ENCODE measurements at places on chromosomes 6 and 20. TPM values are rescaled to one million over a fixed set of nuclear protein-coding genes. Genes with fewer than 3 reads are reported as not detected.

Gene TTK
- total RNA-seq = 13.5 TPM

DNA sequence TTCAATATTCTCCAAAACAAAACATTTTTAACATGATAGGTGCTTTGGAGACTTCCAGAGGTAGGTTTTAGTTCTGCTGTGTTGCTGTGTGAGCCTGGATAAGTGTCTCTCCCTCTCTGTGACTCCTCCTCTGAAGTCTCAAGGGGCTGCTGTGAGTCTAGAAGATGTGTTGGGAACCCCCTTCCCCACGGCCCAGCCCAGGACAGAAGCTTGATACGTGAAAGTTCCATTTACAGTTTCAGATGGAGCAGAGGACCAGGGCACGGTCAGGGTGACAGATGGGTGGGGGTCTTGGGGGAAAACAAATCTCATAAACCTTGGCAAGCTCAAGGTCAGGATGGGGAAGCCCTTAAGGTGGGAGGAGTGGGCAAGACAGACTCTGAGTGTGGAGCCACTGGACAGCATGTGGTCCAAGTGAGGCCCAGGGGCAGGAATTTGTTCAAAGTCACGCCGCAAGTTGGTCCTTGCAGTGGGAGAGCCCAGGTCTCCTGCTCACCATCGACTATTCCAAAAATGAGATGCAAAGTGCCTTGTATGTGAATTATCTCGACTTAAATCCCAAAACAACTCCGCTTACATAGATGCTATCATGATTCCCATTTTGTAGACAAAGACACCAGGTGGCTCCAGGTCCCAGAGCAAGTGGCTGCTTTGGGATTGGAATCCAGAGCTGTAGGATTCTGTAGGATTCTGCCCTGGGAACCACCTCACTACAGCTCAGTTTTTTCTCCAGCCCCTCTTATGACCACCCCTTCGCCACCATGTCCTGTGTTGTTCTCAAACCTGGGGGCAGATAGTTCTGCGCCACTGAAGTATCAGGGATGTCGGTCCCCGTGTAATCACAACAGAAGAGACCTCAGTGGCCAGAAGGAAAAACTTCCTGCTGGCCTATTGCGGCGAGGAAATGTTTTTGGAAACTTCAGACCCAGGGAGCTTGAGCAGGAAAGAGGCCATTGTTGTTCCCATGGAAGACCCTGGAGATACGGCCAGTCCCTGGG, 1.9 kb downstream of the TGM2 start:
- peaks cover 32% of the 10 kb centered on the region for H3K4me1 ChIP-seq
- no peaks in the 10 kb centered on the region for H3K36me3 ChIP-seq
- H3K4me3 ChIP-seq = no peak overlapping the region

- no peaks in the 10 kb centered on the region for H3K36me3 ChIP-seq
- H3K4me3 ChIP-seq = no peak overlapping the region
- peaks cover 12% of the 10 kb centered on the region for H3K4me1 ChIP-seq
- DNase-seq = no peak
- no peak overlapping the region for H3K27ac ChIP-seq
Observed at GRCh38 chr6:32558426-32559057, 28.5 kb upstream of the HLA-DRB5 start.

DNA sequence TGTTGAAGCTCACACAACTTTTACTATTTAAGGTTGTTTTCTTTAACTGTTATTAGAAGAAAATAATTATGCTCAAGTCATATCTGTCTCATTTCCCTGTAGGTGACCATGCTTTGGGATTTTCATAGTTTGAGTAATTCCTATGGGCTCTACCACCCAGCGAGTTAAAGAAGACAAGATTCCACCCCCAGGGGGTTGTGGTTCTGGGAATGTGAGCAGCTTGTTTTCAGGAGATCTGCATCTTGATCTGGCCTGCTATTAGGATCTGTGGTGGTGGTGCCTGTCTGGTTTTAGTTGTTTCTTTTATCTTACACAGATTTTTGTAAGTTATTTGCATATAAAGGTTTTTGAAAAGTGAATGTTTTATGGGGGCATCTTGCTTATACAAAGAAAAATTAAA, 20.2 kb upstream of the REV3L start:
- DNase-seq = no peak
- peak overlapping the region; percentile 84 for H3K27ac ChIP-seq
- peaks cover 21% of the 10 kb centered on the region for H3K36me3 ChIP-seq
- H3K4me3 ChIP-seq = no peak overlapping the region
